H7 (cell line): ENCODE measurements at places on chromosomes 6 and 20.
A peak's percentile ranks its signal among the peaks of the same experiment; 100 is the strongest.

- DNase-seq: no peak
These were observed 306.5 kb upstream of the RUNX2 start for GRCh38 chr6:45021676-45022075.

DNA sequence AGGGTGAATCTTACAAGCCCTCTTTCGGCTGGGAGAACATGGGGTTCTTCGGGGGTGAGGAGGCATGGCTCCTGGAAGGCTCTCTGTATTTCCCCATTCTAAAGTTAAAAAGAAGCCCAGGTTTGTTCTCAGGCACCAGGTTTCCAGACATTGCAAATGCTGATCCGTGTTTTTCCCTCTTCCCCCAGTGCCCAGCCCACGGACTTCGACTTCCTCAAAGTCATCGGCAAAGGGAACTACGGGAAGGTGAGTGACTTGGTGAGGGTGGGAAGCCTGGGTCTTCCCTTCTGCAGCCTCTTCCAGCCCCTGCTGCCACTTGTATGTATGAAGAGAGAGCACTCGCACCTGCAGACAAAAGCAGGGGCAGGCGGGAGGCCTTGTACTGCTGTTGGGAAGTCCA, 8.7 kb downstream of the SGK2 start:
- DNase-seq: no peak

GRCh38 chr20:10780901-10781300, 107.1 kb upstream of the JAG1 start:
- no peak for DNase-seq

GRCh38 chr6:3355011-3355357, 96.2 kb downstream of the PSMG4 start:
- no peak for DNase-seq

DNA sequence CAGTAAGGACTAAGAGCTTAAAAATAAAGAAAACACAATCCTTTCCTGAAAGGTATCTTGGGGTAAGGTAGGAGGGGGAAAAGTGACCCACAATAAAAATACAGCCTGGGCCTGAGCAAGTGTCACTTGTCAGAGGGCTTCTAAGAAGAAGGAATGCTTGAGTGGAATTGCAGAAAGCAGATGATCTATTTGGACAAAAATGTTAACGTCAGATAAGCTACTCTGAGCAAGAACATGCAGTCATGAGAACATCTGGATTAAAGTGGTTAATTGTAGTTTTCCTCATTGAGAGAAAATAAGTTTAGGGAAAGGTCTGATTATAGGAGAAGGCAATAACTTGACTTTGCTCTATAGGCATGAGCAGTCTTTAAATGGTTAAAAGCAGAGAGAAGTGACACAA, 581.9 kb downstream of the HTR1B start:
- no peak for DNase-seq

DNA sequence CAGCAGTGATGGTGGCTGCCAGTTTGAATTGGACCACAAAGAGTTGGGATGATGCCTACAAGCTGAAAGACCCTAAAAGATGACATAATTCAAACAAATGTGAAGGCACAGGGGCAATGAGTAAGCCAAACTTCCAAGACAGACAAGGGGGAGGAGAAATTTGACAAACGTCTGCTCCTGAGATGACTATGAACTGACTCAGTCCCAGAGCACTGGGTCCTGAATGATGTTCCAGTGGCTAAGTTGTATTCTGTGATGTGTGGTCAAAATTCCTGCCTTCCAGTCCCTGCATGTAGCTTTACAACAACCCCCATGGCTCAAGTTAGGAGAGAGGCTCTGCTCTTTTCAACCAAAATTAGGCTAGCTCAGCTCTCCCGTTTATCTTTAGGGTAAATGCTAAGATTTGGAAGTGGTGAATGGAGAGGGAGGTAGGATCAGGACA, 86.1 kb upstream of the SIRPA start:
- no peak for DNase-seq

DNA sequence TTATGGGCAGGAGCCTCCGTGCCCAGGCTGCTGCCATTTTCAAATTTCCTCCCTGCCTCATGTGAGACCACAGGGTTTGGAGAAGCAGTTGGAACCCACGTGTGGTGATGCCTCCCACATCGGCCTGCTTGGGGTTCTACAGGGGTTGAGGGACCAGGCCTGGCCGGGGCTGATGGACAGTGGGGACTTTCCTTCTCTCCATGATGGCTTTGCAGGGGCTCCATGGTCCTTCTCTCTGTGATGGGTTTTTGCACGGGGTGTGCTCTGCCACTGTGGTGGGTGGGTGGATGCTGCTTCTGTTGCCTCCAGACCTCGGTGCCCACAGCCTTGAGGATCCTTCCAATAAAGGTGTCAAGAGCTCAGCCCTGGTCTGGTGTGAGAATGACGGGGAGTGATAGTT, 54.4 kb downstream of the ADNP start:
- DNase-seq: no peak

DNA sequence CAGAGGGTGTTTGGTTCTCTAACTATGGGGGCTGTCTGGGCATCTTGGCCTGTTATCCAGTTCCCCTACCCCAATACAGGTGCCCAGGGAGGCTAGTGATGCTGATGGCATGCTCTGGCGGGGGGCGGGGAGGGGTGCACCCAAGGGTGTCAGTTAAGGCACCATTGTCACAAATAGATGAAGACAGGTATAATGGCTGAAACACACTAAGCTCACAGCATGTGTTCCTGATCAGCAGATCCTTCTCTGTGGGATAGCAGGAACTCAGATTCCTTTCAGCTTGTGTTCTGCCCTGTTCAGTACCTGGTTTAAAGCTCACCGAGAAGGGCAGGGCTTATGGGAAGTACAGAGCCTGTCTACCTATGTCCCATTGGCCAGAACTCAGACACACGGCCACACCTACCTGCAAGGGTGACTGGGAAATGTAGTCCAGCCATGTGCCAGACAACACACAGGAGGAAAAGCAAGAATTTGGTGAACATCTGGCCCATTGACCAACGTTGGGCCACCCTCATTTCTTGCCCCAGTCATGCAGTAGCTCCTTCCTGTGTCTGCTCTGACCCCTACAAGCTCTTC, 3.4 kb upstream of the RSPO4 start:
- DNase-seq: peak; percentile 84

DNA sequence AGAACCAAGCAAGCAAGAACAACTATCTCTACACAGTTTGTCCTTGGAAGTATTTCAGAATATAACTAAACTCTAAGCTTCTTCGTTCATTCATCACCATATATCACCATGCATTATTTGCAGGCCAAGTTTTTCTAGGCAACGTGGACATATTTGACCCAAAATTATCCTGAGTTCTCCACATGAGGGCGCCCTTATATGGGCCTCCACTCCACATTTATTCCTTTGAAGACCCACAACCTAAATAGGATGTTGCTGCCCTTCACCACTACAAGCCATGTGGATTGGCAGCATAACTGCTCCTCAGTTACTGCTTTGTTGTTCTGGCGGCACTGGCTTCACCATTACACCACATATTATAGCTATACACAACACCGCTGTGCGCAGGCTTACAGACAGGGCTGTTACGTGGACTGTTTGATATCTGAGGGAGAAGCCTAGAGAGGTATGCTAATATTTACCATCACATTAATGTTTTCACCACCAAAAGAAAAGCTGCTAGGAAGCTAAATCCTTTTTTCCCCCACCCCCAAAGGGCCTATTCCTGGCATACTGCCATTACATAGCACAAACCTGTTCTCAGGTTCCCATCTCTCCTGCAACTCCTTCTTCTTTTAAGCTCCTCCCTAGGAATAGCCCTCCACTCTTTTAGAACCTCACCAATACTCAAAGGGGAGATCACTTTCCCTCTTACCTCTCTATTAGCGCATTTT, 411.7 kb downstream of the C6orf118 start:
- DNase-seq: peak; percentile 45

GRCh38 chr6:147381712-147382111, 126.8 kb upstream of the SAMD5 start:
- no peak for DNase-seq

GRCh38 chr6:25280344-25281074, 1.3 kb downstream of the CARMIL1 start:
- no peak for DNase-seq

- no peak for DNase-seq
These were observed 141.1 kb upstream of the CITED2 start for GRCh38 chr6:139515511-139515910.
